ENCODE measurements at places on chromosomes 4 and X.

- no peak for DNase-seq
Observed at GRCh38 chr4:76569225-76569624, 134.2 kb downstream of the SHROOM3 start.

DNA sequence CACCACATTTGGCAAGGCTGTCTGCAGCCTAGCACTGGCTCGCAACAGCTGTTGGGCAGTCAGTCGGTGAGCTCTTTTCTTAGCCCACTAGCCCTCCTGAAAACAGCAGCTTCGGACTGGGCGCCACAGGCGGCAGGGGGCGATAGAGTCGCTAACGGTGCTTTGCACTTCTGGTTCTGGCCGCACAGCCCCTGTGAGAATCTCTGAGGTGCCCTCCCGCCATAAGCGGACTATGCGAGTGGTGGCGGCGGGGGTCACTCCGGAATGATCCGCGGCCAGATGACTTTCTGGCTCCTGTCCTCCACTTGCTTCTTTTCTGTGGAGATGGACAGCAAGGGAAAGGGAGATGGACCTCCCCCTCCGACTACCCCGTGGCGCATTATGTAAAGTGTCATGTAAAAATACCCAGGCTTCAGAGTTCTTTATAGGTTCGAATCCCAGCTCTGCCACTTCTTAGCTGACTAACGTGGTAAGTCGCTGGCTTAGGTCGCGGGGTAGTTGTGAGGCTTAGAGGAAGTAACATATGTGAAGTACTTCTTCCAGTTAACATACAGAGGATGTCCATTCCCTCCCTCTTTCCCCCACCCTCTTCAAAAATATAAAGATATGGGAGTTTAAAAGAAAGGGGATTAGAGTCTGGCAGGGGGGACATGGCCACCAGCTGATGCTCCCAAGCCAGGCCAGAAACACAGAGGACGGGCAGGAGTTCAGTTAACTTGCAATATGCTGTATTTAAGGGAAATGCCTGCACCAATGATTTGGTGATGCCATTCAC, 11.0 kb downstream of the ARHGAP36 start:
- DNase-seq = peak; percentile 49

DNA sequence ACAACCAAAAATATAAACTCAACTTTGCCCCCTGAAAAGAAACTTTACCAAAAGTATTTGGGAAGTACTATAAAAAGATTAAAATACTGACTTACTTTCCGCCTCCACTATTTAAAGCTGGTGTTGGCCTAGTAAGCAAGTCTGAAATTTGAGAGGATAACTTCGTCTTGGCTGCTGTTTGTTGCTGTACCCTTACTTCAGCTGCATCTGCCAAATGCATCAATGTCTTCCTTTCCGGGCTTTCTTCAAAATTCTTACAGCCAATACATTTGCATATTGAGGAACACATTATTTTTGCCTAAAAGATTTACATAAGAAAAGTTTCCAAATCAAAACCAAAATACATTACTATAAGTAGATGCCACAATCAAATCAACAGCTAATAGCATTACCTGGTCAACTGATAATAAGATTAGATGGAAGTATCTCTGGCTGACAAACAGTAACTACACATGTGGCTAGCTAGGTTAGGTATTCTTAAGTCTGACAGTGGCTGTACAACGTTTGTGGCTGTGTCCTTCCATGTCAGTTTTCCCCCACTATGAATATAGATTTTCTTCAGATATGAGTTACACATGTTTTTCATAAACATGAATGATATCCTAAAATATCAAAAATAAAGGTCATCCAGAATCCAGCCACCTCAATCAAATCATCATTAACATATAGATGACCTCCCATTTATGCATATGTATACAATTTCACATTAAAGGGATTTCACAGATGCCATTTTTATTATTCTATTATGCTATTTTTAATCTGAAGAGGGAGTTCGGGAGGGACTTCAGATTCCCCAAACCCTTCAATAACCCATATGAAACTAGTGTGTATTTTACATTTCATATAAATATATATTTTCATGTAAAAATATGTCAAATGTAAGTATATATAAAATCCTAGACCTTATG, 30.6 kb downstream of the THAP9 start:
- DNase-seq = no peak

- no peak for DNase-seq
Observed at GRCh38 chr4:63831590-63832155, 577.6 kb downstream of the TECRL start.

- no peak for DNase-seq
Observed at GRCh38 chrX:68675571-68675970, 28.1 kb downstream of the STARD8 start.

DNA sequence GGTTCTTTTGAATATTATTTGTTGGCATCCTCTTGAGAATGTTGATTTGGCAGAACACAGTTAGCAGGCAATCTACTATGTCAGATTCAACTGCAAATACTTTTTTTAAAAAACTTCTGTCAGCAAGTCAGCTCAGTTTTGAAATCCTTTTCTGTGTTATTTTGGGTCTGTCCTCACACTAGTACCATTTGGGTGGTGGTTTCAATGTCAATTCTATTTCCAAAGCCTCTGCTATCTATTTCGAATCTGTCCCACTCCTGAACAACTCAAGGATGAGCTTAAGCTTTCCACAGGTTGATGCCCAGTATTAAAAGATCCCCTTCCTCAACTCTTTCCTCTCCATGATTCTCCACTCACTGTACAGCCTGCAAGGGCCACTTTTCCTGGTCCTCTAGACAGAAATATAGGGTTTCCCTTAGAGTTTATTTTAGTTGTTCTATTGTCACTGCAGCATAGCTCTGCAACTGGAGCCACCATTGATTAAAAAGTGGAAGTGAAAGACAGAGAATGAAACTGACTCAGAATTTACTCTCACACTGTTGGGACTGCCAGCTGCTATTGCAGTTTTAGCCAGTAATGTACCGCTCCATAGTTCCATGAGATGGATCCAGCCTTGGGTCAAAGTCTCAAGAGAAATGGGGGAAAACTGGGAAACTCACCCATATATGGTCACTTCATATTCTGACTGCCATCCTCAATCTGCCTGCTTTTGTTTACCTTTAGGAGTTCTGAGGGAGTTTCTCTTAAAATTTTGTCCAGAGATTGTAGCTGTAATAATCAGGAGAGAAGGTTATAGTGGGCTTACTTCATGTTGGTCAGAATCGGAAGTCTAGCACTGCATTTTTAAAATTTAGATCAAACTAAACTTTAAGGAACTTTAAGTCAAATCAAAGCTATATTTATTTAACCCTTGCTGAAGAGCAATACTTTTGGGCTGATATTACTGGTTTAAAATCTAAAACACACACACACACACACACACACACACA, 14.6 kb downstream of the HDX start:
- DNase-seq = peak; percentile 16

DNA sequence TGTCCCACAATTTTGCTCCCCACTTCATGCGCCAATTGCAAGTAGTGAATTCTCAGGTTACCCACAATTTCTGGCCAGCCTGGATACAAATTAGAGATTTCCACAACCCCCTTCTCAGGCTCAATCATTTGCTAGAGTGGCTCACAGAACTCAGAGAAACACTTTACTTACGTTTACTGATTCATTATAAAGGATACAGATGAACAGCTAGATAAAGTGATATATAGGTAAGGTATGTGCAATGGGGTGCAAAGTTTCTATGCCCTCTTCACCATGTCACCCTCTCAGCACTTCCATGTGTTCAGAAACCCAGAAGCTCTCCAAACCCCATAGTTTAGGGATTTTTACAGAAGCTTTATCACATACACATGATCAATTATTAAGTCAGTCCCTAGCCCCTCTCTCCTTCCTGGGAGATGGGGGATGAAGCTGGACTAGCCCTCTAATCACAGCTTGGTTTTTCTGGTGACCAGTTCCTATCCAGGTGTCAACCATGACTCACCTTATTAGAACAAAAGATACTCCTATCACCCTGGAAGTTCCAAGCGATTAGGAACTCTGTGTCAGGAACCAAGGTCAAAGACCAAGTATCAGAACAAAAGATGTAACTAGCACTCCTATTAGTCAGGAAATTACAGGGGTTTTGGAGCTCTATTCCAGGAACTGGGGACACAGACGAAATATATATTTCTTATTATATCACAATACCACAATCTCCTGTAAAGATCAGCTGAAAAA, 33.5 kb upstream of the PRRG1 start:
- DNase-seq = no peak

- no peak for DNase-seq
Observed at GRCh38 chrX:37701588-37701987, 16.0 kb downstream of the XK start.

DNA sequence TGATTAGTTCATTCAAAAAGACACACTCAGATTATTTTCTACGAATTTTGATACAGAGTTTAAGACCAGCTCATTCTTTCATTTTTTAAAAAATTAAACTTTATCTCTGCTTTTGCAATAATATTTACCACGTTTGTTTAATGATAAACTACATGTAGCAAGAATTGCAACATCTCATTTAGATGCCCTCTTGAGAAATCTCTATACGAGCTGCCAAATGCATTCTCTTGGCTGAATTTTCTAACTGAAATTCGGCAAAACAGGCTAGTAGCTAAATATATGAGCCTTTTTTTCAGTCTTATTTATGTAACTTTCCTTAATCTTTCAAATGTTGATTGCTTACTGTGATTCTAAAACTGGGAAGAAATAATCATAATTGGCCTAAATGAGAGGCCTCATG, 2.1 kb upstream of the GC start:
- DNase-seq = no peak

GRCh38 chr4:51907006-51907669, 64.2 kb downstream of the DCUN1D4 start:
- no peak for DNase-seq

- DNase-seq = no peak
Observed at GRCh38 chr4:5706486-5707290, 1.7 kb downstream of the EVC2 start.

DNA sequence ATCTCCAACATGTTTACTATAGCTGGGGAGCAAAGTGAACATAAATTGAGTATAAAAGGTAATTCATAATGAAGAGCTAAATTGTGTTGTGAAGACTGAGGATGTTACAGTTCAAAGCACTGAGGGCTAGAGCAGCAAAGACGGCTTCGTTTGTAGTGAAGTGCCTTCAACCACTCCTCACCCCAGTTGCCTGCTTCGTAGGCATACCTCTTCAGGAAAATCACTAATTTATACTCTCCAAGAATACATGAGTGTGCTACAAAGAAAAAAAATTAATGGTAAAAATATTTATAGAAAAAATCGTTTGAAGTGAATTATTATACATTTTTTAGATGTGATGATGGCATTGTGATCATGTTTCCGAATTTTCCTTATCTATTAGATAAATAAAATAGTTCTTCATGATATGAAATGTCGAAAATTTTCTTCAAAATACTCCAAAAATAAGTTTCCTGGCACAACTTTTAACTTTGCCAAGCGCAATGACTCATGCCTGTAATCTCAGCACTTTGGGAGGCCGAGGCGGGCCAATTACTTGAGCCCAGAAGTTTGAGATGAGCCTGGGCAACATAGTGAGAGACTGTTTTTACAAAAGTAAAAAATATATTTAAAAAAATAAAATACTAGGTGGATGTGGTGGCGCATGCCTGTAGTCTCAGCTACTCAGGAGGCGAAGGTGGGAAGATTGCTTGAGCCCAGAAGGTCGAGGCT, 41.6 kb downstream of the ZFP42 start:
- DNase-seq = no peak

DNA sequence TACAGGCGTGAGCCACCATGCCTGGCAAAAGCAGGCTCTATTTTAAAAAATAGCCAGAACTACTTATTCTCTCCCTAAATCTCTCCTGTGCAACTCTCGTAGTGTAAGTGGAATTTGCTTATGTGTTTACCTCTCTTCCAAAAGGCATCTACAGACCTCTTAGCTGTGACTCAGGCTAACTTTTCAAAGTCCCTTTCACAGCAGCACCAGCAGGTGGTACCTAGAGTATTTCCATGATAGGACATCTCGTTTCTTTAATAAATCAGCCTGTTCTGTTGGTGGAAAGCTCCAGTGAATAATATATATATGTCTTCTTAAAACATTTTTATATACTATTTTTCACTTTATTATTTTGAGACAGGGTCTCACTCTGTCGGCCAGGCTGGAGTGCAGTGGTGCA, 89.0 kb downstream of the NSUN7 start:
- no peak for DNase-seq

DNA sequence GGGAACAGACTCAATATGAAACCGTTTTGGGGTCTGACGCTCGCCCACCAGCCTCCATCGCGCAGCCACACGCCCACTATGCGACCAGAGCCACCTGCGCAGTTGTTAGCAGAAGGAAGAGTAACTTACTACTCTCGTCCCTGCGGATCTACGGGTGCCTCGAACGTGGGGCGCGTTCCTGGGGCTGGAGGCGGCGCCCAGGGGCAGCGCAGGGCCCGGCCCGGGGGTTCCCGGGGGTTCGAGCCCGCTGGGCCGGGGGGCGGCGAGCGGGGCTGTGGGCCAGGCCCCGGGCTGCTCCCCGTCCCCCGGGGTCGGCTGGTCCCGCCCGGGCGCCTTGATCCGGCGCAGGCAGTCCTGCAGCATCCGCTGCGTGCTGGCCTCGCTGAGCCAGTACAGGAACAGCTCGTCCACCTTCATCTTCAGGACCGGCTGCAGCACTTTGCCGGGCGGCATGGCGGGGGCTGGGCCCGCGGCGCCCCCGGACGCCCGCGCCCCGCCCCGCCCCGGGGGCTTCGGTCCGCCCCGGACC, 404 bp downstream of the PPP2R3B start:
- DNase-seq = peak; percentile 68

DNA sequence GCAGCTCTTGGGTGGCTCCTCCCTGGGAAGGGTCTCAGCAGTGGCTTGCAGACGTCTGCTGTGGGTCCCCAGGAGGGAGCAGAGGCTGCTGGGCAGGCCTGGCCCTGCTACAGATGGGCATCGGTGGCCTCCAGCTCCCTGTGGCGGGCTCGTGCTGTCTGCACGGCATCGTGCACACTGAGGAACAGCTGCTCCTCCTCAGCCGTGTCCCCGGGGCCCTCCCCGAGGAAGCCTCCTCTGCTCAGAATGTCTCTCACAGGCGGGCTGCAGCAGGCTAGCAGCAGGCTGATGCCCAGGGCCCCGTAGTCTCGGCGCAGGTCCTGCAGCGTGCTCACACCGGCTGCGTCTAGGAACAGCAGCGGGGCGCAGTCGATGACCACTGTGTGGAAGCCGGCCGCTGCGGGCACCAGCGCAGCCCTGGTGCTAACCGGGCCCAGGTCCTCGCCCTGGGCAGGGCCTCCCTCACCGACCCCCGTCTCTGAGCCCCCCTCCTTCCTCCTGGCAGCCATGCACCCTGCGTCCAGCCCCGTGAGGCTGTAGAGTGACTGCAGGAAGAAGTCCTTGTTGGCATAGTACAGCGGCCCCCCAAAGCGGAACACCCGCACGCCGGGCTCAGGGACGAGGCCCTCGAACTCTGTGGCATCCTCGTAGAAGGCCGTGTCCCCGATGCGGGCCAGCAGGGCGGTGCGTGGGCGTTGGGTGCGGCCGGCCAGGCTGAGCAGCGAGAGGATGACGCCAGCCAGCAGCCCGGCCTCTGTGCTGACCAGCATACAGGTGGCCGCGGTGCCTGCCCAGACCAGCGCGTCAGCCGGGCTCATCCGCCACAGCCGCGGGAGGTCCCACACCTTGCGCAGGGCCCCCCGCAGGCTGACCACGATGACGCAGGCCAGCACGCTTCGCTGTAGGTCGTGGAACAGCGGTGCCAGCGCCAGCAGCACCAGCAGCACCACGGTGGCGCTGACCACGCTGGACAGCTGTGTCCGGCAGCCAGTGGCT, 2.2 kb downstream of the IDUA start:
- no peak for DNase-seq

Data from GM13976 (cell line).